ENCODE measurements at places on chromosomes 3 and 15. TPM values are rescaled to one million over a fixed set of nuclear protein-coding genes. Genes with fewer than 3 reads are reported as not detected.
A peak's percentile ranks its signal among the peaks of the same experiment; 100 is the strongest.

GRCh38 chr15:86663979-86664378, 584.3 kb downstream of the AGBL1 start:
- no peak for DNase-seq

GRCh38 chr15:67548236-67548852, 5.8 kb downstream of the MAP2K5 start:
- no peak for DNase-seq

GRCh38 chr3:155455765-155456164, 162.3 kb upstream of the STRIT1 start:
- no peak for DNase-seq

DNA sequence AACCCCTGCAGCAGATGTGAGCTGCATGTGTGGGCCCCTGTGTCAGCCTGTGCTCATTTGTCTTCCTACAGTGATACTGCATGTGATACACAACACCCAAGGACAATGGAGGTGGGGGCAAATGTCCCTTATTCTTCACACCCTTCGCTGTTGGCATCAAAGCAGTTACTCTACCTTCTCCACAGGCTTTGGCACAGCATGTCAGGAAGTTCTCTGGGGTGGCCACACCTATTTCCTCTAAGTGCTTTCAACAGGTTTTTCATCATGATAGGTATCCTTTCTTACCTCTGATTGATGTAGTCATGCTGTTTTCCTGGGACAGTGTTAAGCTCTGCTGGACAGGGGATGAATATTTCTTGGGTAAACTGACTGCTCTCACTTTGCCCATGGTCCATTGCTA, 29.5 kb downstream of the ZNF662 start:
- DNase-seq, result no peak

GRCh38 chr3:110808630-110809029, 263.0 kb upstream of the NECTIN3 start:
- DNase-seq, result no peak

DNA sequence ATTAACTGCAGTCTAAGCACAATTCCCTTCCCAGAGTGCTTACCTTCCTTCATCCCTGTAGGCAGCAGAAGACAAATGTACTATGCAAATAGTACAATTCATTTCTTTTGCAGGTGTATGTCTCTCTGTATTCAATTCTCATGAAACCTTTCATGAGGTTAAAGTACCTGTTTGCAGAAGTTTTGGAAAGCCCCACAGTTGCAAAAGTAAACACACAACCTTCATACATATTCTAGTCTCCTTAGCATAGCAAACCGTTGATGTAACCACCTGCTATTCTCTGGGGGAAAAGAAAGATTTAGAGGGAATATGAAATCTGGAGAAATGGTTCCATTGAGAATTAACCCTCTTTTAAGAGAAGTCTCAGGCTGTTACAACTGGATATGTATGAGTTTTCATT, 200.3 kb upstream of the SUCLG2 start:
- no peak for DNase-seq

DNA sequence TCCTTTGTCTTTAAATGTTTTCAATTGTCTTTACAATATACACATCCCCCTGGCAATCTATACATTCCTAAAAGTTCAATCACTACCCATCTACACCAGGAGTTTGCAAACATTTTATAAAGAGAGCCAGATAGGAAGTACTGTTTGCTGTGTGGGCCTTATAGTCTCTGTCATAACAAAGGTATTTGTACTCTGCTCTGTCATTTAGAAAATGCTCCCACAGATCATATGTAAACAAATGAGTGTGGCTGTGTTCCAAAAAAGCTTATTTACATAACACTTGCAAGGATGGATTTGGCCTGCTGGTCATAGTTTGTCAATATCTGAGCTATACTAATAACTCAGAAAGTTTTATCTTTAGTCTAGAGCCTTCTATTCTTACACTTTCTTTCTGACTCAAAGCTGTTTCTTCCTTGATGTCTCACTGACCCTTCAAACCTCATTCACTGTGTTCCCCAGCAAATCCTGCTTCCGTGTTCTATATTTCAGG, 511.9 kb downstream of the GBE1 start:
- no peak for DNase-seq

GRCh38 chr3:44896440-44896839, 22.0 kb downstream of the TGM4 start:
- no peak for DNase-seq

- DNase-seq, result no peak
Observed at GRCh38 chr3:101253396-101253795, 67.0 kb downstream of the IMPG2 start.

Gene LRRC34
- total RNA-seq, result 6.6 TPM

Gene DOCK3
- total RNA-seq, result 4.2 TPM

Gene GOLIM4
- 6.4 TPM for total RNA-seq

DNA sequence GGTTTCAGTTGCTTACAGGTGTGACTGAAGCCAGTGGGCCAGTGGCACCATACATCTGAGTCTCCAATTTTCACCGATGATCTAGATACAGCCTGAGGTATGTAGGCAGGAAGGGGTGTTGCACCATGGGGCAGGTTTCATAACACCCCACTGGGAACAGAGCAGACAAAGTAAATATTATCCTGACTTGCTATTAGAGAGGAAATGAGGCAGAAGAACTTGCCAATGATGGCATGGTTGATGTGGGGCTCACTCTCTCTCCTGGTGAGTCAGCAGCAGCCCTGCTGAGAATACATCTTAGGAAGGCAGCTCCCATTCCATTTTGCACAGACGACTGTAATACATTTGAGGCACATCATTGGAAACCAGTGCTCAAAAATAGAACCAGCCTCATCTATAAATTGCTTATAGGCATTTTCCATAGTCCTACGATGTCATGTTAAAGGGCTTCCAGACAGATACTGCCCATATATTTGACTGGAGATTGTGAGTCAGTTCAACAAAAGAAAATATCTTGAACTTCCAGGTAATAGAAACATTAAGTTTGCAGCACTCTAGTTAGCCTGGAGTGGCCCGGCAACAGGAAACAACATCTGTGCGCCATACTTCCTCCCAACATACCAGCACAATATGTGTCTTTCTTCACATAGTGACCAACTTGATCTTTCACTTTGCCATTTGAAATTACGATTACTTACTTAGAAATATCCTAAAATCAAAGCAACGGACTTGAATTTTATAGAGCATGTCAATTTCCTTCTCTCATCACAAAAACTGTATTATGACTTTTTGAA, 175.5 kb downstream of the NECTIN3 start:
- no peak for DNase-seq

Gene ITGA11
- total RNA-seq, result 3.6 TPM

DNA sequence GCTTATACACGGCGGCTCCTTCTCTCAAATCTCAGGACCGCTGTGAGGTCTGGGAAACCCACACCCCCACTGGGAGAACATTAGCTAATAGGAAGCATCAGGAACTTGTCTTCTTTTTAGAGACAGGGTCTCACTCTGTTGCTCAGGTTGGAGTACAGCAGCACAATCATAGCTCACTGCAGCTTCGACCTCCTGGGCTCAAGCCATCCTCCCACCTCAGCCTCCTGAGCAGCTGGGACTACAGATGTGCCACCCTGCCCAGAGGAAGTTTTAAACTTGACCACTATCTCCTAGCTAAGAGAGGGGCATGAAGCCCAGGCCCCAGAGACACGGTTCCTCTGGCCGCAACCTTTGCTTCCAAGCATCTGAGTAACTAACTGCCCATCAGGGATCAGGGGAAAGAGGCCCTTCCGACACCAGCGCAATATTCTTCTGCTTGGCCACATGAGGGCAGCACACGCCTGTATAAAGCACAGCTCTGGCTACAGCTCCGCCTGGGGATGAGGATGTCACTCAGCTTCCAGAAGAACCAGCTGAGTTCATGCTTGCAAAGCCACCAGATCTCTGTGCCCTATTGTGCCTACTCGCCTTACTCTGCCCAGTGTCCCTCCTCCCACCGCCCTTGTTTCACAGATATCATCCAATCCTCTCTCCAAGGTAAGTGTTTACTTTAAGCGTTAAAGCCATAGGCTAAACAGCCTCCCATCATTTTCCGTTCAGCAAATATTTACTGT, 57.6 kb upstream of the SLC6A11 start:
- peak; percentile 50 for DNase-seq

Gene GRK7
- 0.07 TPM for total RNA-seq

Gene STRIT1
- not detected for total RNA-seq

DNA sequence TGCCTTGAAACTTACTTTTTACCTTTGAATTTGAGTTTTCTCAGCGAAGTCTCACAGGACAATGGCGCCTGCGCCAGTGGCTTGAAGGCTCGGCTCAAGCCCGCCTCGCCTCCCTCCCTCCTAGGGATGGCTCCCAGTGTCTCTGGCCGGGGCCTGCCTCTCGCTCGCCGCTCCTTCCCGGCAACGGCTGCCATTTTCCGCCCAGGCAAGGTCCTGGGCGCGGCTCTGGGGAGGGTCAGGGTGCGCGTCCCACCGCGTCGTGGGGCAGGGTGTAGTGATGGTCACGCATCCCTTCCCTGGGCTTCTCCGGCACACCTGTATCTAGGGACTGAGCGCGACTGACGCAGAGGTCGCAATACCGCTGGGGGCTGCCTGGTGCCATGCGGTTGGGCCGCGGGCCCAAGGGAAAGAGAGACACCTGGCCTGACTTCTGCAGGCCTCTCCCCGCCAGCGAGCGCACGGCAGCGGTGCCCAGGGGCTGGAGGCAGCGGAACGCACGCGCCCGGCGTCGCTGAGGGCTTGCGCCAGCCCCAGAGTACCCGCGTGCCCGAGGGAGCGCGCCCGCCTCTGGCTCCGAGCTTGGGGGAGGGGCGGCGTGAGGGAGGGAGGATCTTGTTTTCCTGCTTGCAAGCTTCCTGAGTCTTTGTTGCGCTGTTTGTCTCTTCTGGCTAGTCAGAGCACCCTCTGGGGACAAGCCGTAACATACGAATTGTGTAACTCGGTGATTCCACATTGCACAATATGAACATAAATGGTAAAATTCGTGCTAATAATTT, 20.7 kb upstream of the FEM1B start:
- DNase-seq, result peak; percentile 72

- no peak for DNase-seq
Observed at GRCh38 chr3:115627180-115628074, 4.1 kb downstream of the GAP43 start.
